Jurkat, Clone E6-1 (cell line): ENCODE measurements at places on chromosomes 6 and 20.
A peak's percentile ranks its signal among the peaks of the same experiment; 100 is the strongest.

DNA sequence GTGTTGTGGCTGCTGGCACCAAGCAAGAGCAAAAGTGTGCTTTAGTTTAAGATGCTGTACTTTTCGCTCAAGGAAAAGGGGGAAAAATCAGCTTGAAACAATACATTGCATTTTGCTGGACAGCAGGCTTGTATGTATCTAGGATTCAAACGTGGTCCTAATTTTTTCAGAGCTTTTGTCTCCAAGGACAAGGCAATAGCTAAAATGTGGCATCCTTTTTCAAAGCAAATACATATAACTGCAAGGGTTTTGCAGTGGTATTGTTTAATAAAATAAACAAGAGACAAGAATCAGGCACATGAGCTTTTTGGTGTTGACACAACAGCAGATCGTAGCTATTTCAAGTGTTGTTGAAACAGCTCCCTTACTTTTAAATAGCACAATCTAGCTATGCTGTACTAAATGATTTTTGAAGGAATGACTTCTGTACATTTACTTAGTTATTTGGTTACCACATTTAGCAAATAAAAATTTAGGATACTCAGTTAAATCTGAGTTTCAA, 137.0 kb upstream of the HEY2 start:
- no peak for DNase-seq

- no peak for DNase-seq
Measured at GRCh38 chr6:126195625-126196236, 144.2 kb upstream of the CENPW start.

DNA sequence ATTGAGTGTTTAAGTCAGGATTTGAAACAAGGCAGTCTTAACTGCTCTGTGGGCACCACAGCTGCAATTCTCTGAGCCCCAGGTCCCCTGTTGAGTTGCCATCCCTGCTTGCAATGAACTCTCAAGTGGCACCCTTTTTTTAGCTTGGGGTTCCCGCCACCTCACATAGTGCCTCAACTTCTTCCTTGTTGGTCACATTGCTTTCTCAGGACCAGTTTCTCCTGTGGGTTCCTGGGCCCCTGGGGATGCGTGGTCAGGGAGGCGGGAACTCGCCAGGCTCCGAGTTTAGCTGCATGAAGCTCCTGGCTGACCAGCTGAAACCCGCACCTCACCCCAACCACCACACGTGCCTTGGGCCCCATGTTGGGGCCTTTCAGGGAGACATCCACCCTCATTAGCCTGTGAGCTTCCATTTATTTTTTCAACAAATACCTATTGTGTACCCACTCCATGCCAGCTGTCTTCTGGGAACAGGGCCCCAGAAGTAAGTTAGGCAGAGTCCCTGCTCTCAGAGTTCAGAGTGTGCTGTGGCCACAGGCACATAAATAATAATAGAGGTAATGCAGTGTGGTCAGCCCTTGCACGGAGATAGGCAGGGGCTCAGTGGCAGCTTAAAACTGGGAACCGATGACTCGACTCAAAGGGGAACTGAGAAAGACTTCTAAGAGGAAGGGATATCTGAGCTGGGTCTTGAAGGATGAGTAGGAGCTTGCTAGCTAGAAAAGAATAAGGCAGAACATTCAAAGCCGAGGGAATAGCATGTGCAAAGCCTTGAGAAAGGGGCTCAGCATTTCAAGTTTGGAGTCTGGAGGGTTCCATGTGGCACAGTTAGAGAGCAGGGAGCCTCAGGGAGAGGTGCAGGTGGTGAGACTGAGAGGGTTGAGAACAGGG, 33.9 kb upstream of the FAM83D start:
- DNase-seq = no peak

DNA sequence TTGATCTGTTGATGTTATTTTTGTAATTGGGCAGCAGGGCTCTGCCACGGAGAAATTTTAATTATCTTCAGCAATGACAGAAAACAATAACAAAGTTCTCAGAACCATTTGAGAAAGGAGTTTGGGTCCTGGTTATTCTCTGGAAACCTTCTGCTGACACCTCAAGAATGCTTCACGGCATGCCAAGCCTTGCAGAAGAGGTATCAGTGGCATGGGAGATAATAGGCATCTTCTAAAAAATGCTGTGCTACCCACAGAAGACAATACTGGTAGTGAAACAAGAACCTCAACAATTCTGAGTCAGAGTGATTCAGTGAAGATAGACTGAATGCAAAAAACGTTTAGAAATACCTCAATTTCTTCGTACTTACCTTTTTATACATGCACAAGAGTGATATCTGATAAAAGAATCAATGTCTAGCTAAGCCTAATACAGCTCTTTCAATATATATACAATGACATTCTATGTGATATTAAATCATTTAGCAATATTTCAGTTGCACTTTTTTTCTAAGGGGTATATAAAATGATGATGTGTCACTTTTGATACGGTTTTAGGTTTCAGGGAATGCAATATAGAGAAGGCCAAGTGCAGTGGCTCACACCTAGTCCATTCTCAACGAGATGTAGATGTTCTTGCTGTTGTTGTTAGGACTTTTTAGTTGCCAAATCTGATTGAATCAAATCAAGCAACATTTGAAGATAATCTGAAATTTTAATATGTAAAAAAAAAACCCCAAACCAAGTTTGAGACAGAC, 110.4 kb upstream of the COL21A1 start:
- DNase-seq = no peak

DNA sequence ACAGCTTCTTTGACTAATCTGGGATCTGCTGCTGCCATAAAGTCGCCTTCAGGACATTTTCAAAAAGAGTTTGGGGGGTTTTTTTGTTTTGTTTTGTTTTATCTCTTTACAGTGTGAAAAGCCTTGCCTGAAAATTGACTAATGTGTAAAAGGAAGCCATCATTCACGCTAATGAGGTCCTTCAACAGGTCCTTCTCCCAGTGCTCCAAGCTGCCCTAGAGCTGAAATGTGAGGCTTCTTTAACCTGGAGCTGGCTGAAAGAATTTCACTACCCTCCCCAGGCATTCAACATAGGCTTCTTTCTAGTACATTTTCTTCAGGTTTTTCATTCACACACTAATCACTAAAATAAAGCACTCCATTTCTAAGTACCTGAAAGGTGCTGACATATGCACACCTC, 145.1 kb upstream of the PRDM1 start:
- no peak for DNase-seq

- peak; percentile 26 for DNase-seq
Measured at GRCh38 chr20:32585011-32585585, at the start of gene NOL4L. Gene NOL4L (minus strand): TSS chr20:32585333. CDS start chr20:32584890, 443 bp downstream.

GRCh38 chr20:7399114-7399513, 541.1 kb downstream of the HAO1 start:
- no peak for DNase-seq

DNA sequence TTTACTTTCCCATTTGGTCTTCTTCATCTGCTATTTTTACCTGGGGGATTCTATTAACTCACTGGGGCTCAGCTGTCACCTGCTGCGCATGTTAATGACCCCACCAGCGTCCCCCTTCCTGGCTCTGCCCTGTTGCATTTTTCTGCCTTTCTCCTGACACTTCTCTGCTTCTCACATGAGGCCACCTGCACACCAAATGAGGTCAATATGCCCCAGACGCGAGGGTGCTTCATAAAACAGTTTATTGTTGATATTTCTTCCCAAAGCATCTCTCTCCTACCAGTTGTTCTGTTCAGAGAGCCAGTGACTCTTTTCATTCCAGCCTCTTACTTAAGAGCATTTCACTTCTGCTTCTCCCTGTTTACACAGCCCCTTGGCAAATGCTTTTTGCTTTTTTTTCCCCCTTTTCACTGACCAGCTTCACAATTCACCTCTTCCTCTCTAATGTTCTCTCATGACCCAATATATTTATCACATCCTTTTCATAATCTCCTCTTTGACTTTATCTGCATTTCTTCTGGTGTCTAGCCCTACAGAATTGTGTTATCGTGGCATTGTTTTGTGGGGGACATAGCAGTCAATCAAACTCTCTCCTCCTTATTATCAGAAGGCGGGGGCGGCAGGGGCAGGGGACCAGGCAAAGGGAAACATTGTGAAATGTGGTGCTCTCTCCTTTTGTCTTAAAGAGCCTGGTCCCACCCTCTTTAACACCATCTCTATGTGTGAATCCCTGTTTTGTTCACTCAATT, 545.8 kb upstream of the CITED2 start:
- DNase-seq = no peak

- DNase-seq = no peak
Measured at GRCh38 chr6:152636021-152636608, 1.0 kb downstream of the SYNE1 start.

DNA sequence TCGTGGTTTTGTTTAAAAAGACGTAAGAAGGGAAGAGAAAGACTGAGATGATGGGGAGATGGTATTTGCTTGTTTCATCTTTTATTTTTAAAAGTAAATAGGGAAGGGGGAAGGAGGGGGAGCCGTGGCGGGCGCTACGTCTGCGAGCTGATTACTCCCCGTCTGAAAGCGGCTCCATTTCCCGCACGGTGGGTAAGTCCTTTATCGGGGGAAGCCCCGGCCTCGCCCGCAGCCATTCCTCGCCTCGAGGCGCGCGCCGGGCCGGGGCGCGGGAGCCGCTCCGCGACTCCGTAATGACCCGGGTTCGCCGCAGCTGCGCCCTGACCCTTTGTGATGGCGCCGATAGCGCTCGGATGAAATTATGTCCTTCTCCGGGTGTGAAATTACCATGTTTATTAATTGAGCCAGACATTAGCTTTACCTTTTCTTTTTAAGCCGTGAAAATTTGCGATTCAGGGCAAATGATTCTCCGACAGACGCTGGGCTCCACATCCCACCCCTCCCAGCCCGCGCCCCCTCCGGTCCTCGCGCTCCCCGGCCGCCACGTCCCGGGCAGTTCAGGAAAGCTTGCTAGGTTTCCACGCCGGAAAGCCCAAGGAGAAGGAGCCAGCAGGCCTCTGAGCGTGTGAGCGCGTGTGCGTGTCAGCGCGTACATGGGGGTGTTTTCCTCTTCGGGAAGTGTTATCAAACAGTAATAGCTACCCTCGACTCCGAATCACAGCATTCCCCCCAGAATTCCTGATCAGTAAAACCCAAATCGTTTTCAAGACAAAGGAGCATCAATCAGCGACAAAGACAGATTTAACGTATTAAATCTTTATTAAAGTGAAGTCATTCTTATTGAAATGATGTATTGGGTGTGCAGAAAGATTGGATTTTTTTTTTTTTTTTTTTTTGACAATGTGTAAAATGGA, 30.0 kb downstream of the TFAP2A start:
- no peak for DNase-seq

DNA sequence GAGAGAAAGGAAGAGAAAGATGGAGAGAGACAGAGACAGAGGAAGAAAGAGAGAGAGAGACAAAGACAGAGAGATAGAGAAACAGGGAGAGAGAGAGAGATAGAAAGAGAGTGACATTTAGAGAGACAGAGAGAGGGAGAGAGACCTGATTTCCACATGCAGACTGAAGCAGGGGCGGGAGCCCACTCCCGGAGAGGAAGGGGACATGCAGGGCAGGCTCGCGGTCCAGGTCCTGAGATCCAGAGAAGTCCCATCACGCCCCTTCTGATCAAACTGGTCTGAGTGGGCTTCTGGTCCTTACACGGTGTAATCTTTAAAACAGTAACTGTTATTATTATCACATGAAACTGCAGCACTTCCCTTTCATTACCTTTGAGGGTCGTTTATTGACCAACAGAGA, 62.2 kb downstream of the PHACTR3 start:
- DNase-seq = no peak

GRCh38 chr6:47419621-47420020, 58.0 kb upstream of the CD2AP start:
- DNase-seq = no peak

- DNase-seq = no peak
Measured at GRCh38 chr6:169095153-169095552, 158.5 kb downstream of the THBS2 start.

- DNase-seq = no peak
Measured at GRCh38 chr6:15430931-15431405, 185.1 kb downstream of the JARID2 start.

- DNase-seq = no peak
Measured at GRCh38 chr6:44567406-44567805, 179.9 kb downstream of the CDC5L start.

GRCh38 chr20:46172455-46172854, 54.3 kb downstream of the CD40 start:
- no peak for DNase-seq

GRCh38 chr6:118456982-118457381, 91.1 kb upstream of the PLN start:
- no peak for DNase-seq

DNA sequence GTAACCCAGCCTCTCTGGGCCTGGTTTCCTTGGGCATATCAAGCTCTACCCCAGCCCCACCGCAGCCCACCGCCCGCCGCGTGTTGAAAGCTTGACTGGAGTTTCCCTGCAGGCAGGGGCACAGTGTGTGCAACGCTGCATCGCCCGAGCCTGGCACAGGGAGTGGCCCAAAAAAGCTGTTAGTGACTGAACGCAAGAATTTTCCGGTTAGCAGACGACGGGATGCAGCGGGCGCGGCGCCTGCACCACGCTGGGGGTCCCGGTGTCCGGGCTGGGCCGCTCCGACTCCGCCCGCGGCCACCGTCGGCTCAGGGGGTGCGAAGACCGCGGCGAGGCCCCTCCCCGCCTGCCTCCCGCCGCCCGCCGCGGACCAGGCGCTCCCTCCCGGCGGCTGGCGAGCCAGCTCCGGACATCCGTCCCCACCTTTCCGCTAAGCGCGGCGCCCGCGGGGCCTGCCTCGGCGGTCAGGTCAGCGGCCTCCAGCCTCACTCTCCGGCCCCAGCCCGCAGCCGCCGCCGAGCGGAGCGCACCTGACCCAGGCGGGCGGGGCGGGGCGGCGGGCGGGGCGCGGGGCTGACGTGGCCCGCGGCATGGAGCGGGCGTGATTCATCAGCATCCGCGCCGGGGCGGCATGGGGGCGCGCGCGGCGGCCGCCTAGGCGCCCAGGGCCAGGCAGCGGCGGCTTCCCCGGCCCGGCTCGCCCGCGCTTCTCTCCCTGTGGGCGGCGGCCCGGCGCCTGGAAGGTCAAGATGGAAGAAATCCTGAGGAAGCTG, at the start of gene ARFGEF3:
Gene ARFGEF3, plus strand, starts transcription at position 602 of the 773 bp plus-strand sequence. Its CDS starts 148 bp downstream, at position 750.
- no peak for DNase-seq

DNA sequence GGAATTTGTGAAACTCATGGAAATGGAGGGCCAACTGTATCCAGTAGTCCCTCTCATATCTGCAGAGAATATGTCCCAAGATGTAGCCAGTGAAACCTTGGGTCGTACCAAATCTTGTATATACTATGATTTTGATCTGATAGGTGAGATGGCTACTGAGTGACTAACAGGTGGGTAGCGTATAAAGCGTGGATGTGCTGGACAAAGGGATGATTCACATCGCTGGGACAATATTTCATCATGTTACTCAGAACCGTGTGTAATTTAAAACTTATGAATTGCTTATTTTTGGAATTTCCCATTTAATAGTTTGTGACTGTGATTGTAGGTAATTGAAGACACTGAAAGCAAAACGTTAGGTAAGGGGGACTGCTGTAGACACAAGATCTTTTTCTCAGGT, 144.1 kb downstream of the SMAP1 start:
- no peak for DNase-seq

DNA sequence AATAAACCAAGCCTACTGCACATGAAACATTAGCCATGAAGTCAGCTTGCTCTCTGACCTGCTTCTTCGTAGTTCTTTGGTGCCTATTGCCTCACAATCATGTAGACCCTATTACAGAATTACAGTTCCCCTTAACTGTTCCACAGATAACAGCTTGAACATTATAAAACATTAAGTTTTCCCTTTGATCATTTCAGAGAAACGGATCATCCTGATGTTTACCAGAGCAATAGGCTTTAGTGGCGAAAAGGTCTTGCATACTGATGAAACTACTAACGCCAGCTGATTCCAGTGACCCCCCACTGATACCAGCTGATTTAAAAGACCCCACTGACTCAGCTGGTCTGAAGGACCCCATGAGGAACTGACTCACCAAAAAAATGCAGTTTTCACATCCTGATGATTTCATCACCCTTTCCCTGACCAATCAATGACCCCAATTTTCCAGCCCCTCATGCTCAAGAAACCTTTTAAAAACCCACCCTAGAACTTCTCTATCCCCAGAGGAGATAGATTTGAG, 39.4 kb upstream of the MLIP start:
- no peak for DNase-seq
